ENCODE measurements at places on chromosomes 13 and 19.

GRCh38 chr13:80070024-80070703 lies 270.8 kb downstream of the SPRY2 start:
- DNase-seq: no peak

DNA sequence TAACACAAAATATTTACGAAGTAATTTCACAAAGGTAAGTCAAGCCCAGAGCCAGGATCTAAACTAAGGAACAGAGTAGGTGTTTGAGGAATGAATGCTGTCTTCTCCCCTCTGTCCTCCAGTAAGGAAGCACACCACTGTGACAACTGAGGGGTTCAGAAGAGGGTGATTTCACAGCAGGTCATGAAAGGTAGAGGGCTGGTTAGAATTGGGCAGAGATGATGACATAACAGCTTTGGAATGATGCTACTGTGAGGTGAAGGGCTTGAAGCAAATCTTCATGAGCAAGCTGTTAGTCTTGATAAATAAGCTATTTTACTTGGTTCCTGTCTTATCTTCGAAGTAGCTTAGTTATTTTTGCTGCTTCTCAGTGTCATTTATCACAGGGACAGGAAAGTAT lies 498.6 kb downstream of the FGF9 start:
- no peak for DNase-seq

DNA sequence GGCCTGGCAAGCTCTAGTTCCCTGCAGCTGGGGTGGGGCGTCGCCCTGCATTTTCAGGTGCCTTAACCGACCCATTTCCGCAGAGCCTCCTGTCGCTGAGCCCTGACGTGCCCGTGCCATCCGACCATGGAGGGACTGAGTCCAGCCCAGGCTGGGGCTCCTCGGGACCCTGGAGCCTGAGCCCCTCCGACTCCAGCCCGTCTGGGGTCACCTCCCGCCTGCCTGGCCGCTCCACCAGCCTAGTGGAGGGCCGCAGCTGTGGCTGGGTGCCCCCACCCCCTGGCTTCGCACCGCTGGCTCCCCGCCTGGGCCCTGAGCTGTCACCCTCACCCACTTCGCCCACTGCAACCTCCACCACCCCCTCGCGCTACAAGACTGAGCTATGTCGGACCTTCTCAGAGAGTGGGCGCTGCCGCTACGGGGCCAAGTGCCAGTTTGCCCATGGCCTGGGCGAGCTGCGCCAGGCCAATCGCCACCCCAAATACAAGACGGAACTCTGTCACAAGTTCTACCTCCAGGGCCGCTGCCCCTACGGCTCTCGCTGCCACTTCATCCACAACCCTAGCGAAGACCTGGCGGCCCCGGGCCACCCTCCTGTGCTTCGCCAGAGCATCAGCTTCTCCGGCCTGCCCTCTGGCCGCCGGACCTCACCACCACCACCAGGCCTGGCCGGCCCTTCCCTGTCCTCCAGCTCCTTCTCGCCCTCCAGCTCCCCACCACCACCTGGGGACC lies 1.2 kb downstream of the ZFP36 start:
- DNase-seq: no peak

- no peak for DNase-seq
These were observed 14.2 kb downstream of the UPF1 start for GRCh38 chr19:18845961-18846360.

GRCh38 chr13:42276683-42277082 lies 4.7 kb downstream of the AKAP11 start:
- no peak for DNase-seq

DNA sequence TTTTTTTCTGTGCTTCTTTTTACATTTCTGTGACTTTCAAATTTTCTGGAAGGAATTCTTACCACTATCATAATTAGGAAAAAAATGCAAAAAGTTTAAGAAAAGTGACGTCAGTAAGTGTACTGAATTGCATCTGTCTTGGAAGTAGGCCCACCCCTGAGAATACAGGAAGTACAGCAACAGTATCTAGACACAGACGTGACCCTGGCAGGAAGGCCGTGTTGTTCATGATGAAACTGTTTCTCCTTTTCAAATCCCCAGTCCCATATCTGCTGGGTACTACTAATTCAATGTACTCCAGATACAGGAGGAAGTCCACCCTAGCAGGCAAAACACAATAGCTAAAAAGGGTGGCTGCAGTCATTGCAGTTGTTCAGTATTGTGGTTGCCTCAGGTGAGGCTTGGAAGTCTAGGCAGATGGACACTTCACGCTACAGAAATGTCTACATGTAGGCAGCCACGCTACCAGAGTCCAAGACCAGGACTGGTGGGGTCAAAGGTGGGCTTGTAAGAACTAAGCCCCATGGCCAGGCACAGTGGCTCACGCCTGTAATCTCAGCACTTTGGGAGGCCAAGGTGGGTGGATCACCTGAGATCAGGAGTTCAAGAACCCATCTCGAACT lies 49.6 kb upstream of the MED4 start:
- DNase-seq: no peak
